HCT116 (cell line): ENCODE measurements at places on chromosomes 2 and 18.

- DNase-seq = no peak
These were observed 1516.1 kb downstream of the RPIA start for GRCh38 chr2:90207454-90208058.

GRCh38 chr2:164984428-164984827 is 29.1 kb upstream of the SLC38A11 start:
- no peak for DNase-seq

GRCh38 chr18:63284173-63284799 is 35.3 kb downstream of the BCL2 start:
- no peak for DNase-seq

- DNase-seq = no peak
These were observed 67.1 kb upstream of the POU3F3 start for GRCh38 chr2:104786821-104787220.

DNA sequence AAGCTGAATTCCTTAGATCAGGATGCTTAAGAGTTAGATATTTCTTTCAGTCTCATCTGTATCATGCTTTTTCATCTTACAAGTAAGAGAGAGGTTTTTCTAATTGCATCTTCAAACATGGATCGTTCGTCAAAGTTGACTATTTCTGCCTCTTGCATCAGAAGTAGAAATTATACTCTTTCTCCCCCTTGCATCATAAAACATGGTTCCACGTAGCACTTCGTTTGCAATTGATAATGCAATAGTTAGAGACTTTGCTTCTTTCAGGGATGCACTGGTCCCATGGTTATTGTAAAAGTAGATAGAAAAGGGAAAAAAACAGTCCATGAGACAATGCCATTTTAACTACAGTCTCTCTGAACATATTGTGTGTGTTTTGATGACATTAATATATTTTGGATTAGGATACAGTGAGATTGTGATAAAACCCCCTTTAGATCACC is 75.1 kb upstream of the PARD3B start:
- DNase-seq = no peak

- no peak for DNase-seq
These were observed 499.8 kb downstream of the SUCLG1 start for GRCh38 chr2:83959266-83959665.

DNA sequence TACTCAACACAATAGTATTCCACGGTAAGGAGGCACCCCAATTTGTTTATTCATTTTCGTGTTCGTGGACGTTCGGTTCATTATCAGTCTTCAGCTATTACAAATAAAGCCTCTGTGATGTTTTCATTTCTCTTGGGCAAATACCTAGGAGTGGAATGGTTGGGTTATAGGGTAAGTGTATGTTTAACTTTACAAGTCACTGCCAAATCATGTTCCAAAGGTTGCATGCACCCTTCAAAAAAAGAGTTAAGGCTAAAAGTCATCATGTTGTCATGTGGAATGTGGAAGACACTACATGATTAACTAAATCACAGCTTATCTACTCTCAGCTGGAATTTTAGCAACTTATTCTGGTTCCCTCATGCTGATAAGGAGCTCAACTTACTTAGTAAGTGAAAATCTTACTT is 15.8 kb downstream of the INO80C start:
- no peak for DNase-seq

GRCh38 chr18:24924066-24924716 is 427.8 kb downstream of the ZNF521 start:
- no peak for DNase-seq

DNA sequence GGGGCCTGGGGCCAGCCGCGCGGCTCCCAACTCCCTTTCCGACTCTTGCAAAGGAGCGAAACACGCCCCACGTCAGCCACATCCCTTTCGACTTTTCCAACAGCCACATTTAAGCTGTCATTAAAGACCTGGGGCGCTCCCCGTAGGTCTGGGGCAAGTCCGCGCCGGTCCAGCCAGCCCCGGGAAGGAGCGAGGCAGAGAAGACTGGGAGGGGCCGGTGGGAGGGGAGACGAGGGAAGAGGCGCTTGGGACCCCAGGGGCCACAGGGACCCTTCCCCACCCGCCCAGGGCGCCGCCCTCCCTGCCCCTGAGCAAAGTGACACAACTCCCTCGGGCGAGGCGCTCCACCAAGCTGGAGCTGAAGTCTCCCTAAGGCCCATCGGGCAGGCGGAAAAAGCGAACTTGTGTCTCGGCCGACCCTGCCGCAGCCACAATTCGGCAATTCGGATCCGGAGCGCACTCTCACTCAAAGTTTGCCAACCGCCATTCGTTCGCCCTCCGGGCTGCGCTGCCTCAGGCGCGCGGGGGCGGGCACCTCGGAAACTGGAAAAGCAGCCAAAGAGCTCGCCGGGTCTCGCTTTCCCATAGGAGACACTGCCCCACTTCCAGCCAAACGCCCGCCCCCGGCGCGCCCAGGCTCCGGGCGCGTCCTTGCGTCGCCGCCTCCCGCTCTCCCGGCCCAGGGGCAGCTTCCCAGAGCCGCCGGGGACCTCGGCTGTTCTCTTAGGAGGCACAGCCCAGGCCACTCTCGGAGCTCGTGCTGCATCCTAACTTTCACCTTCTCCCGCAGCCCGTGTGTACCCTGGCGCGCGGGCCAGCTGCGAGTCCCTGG is 1.1 kb upstream of the KCTD1 start:
- peak; percentile 53 for DNase-seq

DNA sequence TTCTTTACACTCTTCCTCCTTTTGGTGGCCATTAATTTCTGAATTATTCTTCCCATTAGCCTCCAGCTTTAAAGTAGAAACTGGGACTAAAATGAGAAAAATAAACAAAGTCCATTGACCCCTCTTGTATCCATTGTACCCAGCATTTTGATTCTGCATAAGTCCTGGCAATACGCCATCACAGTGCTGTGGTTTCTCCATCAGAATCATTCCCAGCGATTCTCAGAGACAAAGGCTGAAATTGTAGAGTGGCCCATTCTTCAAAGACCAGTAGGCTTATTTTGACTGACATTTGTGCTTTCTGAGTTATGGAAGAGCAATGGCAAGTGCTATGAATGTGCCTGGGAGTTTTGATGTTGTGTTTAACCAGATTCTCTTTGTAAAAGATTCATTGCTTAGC is 199.3 kb upstream of the GALNT5 start:
- no peak for DNase-seq

DNA sequence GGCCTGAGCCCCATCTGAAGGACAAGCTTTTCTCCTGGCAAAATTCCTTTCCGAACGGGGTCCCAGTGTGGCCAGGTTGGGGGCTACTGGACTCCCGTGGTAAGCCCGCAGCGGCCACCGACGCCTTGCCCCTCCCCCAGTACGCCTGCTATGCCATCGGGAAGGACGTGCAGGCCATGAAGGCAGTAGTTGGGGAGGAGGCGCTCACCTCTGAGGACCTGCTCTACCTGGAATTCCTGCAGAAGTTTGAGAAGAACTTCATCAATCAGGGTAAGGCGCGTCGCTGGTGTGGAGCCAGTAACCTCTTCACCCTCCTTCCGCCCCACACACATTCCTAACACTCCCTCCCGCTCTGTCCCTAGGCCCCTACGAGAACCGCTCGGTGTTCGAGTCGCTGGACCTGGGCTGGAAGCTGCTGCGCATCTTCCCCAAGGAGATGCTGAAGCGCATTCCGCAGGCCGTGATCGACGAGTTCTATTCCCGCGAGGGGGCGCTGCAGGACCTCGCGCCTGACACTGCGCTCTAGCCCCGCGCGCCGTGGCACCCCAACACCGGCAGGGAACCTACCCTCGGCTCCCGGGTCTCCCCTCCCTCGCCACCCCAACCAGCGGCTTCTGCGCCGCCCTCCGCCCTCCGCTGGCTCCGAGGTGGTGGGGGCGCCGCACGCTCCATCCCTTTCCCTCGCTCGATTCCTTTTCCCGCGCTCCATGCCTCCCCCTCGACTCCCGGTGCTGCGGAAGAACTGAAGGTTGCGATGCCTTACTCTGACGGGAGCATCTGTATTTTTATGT is 13.6 kb upstream of the ANKRD53 start:
- peak; percentile 36 for DNase-seq

DNA sequence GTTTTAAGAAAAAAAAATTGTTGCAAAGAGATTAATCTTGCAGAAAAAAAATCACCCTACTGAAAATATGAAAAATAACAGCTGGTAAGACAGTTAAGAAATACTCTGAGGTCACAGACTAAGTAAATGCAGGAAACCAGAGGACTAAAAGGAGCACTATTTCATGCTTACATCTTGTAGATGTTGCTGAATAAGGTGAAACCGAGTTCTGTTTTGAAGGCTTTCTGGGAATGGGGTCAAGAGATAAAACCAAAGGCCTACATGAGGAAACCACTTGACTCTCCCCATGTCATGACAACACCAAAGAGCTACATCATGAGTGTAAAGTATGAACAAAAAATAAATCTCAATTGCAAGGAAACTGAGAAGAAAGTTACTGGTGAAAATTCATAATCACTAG is 197.6 kb downstream of the LRP1B start:
- no peak for DNase-seq

DNA sequence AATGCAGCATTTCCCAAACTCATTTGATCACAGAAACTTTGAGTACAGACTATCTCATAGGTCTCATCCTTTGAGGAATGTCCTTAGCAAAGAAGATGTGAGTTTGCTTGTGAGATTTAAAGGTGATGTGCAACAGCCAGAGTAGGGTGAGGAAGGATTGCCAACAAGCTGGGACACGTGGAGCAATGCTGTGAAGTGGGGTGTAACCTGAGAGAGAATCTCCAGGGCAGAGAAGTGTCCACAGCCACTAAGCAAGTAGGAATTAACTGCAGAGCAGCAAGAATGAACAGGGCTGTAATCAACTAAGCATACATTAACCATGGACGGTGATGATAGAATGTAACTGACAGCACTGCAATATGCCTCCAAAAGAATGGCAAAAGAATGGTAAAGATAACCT is 469.9 kb upstream of the NRP2 start:
- no peak for DNase-seq

- no peak for DNase-seq
These were observed 3.0 kb downstream of the HPCAL1 start for GRCh38 chr2:10305715-10306114.

- no peak for DNase-seq
These were observed 42.7 kb downstream of the VSNL1 start for GRCh38 chr2:17583166-17583565.

DNA sequence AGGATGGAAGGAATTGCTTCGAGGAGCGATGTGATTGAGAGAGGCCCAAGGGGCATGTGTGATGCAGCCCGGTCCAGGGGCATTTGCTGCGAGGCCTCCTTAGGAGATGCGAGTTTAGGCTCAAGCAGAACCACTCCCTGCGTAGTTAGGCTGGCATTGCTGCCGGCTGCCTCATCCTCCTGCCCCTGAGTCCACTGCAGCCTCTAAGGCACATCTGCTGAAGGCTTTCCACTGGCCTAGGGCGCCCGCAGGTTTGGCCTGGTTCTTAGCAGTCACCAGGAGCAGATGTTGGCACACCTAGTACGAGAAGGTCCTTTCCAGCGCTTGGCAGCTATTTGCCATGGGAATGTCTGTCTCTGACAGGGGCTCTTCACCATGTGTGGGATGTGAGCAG is 20.7 kb downstream of the INPP5D start:
- DNase-seq = no peak

- DNase-seq = no peak
These were observed 43.1 kb upstream of the ASAP2 start for GRCh38 chr2:9163306-9164111.

DNA sequence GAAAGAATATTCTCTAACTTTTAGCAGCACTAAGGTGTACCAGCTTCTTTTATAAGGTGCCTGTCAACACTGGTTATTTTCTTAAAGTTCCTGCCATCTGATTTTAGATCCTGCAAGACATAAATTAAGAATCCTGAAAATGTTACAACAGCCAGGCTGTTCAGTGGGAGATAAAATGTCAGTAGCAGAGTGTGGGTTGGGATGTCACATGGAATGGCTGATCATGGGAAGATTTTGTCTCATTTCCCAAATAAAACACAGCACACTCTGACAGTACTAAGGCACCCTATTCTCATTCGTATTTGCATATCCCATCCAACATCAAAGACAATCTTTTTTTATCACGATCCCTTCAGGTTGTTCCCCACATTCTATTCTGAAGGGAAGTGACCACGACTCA is 2.4 kb upstream of the COX7A2L start:
- DNase-seq = no peak

- DNase-seq = no peak
These were observed 733 bp upstream of the CXCR2 start for GRCh38 chr2:218125095-218125494.

DNA sequence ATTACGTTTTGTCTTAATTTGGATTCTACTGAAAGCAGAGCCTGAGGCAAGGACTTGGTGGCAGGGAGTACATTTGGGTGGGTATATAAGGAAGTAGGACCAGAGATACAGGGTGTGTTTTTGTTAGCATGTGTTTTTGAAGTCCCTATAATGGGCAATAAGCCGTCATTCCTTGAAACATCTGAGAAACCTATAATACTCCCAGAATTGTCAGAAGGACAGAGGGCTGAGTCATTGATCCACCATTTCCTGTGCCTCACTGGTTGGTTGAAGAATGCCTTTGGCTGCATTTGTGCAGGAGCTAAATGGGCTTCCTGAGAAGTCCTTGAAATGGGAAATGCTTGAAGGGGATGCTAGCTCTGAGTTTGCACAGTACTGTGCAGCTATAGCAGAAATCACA is 281.8 kb upstream of the ZEB2 start:
- no peak for DNase-seq

- no peak for DNase-seq
These were observed 199.9 kb downstream of the TGIF1 start for GRCh38 chr18:3649633-3650426.

DNA sequence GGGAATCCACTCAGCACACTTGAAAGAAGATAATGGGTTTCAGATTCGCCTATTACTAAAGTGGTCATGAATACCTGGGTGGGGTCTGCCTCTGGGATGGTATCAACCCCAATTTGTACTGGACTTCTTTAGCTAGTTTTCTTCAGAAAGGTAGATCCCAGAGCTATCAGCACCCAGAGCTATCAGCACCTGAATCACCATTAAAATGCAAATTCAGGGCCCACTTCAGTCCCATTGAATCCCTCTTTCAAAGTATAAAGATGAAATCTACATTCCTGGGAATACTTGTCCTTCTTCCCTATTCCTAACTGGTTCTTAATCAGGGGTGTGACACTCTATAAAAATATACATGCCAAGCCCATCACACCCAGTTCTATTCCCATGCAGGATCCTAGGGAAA is 914.3 kb downstream of the DCC start:
- DNase-seq = no peak

GRCh38 chr2:79984476-79984875 is 320.1 kb downstream of the LRRTM1 start:
- no peak for DNase-seq

- no peak for DNase-seq
These were observed 291.7 kb upstream of the KYNU start for GRCh38 chr2:142585785-142586184.

DNA sequence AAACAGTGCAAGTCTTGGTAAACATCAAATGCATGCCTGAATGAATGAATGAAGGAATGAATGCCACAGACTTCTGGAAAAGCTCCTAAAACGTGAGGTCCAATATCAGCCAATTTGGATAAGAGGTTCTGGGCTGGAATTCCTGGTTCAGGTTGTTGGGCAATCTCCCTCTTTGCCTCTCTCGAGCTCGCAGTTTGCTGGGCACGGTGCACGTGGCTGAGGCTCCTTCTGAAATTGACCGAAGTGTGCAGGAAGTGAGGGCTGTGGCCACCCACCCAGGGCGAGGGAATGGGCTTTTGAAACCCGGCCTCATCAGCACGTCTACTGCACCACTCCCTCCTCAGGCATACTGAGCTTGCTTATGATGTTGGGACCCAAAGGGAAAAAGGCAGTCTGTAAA is 288.8 kb upstream of the HS6ST1 start:
- no peak for DNase-seq

GRCh38 chr2:118442046-118442445 is 353.8 kb downstream of the INSIG2 start:
- no peak for DNase-seq

GRCh38 chr2:157182834-157183396 is 74.6 kb upstream of the GALNT5 start:
- DNase-seq = no peak
